ENCODE measurements at places on chromosomes 3 and 15.

DNA sequence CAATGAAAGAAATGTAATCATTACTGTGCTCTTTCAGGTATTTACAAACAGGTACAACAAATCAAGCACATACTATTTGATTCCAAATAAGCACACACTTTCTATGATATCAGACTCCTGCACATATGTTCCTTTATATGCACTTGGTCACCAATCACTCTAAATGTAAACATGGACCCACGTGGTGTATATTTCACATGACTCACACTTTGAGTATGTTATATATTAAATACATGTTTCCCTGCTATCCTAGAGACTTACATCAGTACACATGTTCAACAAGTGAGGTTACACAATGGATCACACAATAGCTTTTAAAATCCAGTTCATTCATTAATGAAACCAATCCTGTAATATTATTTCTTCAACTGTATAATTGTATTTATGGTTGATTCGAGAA is 683.5 kb downstream of the NR2F2 start:
- no peak for DNase-seq

DNA sequence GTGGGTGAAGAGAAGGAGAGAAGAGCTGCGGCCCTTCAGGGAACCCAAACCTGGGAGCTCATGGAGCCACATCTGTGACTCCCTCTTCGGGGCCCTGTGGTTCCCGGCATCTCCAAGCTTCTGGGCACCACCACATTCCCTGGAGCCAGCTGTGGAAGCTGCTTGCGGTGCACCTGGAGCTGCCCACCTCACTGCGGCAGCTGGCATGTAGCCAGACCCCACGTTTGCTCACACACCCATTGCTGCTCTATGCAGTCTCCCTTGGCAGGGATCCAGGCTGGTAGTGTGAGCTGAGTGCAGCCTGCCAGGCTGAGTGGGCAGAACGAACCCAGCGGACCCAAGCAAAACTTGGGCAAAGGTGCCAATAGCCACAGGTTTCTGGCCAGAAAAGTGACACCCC is 16.8 kb upstream of the PLA2G4E start:
- no peak for DNase-seq

GRCh38 chr3:193387596-193387995 is 9.0 kb upstream of the ATP13A5 start:
- no peak for DNase-seq

GRCh38 chr3:42500909-42501308 is 1.5 kb upstream of the VIPR1 start:
- no peak for DNase-seq

DNA sequence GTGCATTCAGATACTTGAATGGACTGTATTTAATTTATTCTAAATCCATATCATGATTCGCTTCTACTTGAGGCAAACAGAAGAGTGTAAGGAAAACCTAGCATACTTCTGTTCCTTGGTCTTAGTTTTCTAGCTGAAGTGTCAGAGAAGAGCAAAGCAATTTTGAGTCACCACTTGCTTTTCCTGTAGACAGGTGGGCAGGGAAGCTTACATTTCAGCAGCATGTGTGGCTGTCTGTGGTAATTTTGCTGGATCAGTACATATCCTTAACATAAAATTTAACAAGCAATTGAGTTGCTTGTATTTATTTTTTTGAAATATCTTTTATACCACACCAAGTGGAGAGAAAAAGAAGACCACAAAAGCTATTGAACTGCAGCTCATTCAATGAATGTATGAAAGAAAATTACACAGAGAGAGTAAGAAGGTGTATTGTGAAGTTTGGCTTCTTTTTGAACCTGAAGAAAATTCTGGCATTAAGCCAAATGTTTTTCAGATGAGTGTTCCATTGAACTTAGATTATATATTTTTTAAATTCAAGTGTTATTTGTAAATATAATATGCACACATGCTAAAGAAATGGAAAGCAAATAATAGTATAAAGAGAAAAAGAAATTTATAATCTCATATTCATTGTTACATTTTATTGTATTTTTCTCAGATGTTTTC is 747.6 kb downstream of the NAALADL2 start:
- DNase-seq = no peak

GRCh38 chr3:134066651-134067530 is 37.2 kb upstream of the SLCO2A1 start:
- no peak for DNase-seq

DNA sequence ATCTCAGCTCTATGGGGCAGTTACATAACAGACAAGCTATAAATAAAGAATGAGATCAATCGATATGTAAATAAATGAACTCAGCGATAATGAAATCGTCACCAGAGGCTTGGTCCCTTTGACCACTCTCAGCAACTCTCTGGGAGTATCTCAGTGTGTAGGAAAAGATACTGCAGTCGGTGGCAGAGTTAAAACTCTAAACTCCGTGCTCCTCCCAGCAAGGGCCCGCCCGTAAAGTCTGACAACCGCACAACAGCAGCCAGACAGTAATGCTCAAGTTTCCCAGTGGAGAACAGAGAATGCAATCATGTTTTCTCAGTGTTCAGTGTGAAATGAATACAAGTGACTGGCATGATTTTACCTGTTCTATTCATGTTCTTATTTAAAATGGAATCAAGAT is 28.3 kb upstream of the IGF1R start:
- no peak for DNase-seq

DNA sequence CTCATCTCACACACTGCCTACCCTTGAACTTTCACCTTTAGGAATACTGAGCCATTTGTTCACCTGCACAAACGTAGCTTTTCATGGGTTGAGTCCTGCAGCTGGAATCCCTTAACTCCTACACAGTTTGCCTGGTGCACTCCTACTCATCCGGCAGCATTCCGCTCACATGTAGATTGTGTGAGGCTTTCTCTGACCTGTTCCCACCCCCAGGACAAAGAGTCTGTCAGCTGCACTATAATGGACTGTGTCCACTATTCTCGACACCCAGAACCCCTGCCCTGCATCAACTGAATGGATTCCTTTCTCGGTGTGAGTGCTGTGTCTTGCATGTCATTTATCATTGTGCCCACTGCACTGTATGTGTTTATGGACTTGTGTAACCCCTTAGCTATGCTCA is 54.9 kb downstream of the EPHB3 start:
- DNase-seq = no peak

- DNase-seq = no peak
Measured at GRCh38 chr3:185270262-185270955, 16.6 kb upstream of the EHHADH start.

DNA sequence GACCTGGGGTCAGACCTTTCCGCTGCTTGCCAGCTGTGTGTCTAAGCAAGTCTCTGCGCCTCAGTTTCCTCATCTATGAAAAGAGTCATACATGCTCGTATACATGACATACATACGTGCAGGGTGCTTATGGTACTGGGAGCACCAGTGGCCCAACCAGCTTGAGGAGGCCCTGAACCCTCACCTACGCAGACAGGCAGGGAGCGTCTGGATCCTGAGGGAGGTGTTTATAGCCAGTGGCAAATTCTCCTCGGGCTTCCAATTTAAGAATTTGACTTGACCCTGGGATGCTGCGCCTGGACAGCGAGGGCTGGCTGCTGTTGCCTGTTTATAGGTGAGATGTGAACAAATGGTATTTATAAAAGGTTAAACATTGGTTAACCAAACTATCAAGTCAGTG is 17.7 kb upstream of the FGD5 start:
- no peak for DNase-seq

- no peak for DNase-seq
Measured at GRCh38 chr3:182621435-182622240, 171.7 kb upstream of the ATP11B start.
